ENCODE measurements at places on chromosomes 2 and 18.

GRCh38 chr2:24411488-24412151 is 51.3 kb upstream of the ITSN2 start:
- no peak for DNase-seq

DNA sequence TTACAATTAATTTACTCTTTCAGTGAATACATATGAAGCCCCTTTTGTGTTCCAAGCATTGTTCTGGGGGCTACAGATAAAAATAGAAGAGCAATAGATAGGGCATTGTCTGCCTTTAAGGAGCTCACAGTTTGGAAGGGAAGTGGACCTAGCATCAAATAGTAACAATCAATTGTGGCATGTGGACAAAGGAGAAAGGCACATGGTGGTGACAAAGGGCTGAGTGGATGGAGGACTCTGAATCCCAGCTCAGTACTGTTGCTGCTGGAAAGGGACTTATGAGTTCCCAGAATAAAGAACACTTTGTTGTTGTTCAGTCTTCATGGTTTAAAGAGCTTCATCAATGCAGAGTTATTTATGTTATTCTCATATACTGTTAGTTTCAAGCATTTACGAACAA is 217.7 kb downstream of the HRH4 start:
- DNase-seq, result no peak

GRCh38 chr18:22169011-22169888 is at the start of gene GATA6:
Gene GATA6 (plus strand): TSS chr18:22169589. CDS start chr18:22171145, 1,556 bp downstream.
- DNase-seq, result peak; percentile 64

DNA sequence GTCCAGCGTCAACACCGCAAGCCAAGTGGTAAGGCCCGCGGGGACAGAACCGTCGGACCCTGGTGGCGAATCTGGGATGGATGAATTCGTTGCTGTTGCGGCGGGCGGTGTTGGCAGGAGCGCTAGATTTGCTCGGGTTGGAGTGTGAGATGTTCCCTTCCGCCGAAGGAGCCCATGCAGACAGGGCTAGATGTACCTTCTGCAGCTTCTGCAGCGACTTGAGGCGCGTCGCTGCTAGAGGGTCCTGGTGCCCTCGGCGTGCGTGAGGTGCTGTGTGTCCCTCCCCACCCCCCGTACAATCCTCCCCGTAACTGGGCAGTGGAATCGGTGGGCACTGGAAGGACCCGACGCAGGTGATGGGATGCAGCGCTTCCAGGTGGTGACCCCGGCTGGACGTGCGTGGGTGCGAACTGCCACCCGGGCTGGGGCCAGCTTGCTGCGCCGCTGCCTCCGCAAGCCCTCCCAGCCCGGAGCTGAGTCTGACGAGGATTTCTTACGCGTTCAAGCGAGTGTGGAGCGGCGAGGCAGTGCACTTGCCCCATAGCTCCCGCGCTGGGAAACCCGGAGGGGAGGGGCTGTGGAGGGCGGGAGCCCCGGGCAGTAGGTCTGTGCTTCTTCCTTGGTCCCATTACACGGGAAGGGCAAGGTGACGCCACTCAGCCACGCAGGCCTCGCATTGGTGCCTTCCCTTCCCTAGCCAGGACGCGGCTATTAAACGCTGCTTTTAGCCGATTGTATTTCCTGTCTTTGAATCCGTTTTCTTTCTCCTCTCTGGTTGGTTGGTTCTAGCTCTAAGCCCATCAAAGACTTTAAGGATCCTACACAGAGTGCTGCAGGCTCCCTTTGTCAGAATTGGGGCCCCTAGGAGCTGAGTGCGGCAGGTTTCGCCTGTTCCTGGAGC is 34.2 kb downstream of the CHRNA1 start:
- DNase-seq, result peak; percentile 80

- no peak for DNase-seq
Measured at GRCh38 chr18:3972291-3972930, 482.7 kb downstream of the DLGAP1 start.

DNA sequence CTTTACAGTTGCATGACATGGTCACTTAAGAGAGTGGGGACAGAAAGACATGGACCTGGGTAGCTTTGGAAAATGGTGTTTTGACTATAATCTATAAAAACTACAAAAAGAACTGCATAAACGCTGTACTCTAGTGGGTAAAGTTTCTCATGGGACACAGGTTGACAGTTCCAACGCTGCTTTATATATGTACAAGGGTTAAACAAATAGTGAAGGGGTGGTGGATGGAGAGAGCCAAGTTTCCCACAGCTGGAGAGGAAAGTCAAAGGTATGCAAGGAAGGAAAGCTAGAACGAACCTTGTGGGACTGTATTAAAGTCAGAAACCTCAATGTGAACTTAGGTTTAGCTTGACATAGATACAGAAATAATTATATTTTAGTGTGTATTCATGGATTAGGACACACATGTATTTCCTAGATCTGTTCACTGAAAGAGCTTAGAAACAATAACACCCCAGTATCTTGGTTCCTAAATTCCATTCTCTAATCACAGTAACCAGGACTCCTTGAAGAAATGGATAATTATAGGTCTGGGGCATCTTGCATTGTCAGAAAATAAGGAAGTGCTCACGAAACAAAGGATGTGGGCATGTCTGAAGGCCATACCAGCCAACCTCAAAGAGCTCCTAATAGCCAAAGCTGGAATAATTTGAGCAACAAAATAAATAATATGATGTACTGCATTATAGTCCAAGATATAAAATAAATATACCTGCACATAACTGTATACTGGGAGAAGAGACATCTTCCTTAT is 28.8 kb downstream of the TANC1 start:
- DNase-seq, result no peak

DNA sequence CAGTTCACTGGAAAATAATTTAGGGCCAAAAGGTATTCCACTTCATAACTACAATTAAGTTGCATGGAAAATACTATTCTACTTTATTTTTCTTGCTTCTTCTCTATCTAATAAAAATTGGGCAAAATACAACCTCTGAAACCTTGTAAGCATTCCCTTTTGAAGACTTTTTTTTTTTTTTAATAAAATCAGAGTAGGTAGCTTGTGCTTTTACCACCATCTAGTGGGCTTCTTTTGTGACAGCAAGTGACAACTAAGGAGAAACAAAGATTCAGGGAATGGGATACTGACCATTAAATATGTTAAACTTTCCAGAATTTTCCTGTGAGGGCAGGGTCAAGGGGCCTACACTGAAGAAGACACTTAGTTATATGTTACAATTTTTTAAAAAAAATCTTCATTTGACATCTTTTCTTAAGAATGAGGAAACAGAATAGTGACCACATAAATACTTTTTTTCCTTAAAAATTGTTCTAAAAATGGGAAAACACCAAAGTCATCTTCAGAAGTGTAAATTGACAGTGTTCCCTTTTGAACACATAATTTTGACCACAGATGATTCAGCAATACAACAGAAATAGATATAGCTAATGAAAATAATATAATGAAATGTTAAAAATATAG is 1183.2 kb upstream of the ACVR2A start:
- no peak for DNase-seq

DNA sequence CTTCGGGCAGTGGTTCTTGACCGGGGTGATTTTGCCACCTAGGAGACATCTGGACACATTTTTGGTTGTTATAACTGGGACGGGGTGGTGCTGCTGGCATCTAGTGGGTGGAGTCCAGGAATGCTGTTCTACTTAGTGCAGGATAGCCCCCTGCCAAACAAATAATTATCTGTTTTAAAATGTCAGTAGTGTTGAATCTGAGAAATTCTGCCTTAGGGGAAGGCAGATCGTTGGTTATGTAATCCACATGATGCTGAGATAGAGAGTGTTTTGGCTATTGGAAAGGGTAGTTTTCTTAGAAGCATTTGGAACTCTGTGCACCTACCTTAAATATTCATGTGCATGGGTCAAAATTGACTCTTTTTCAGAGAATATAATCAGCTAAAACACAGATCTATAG is 199.0 kb downstream of the TPGS2 start:
- no peak for DNase-seq

DNA sequence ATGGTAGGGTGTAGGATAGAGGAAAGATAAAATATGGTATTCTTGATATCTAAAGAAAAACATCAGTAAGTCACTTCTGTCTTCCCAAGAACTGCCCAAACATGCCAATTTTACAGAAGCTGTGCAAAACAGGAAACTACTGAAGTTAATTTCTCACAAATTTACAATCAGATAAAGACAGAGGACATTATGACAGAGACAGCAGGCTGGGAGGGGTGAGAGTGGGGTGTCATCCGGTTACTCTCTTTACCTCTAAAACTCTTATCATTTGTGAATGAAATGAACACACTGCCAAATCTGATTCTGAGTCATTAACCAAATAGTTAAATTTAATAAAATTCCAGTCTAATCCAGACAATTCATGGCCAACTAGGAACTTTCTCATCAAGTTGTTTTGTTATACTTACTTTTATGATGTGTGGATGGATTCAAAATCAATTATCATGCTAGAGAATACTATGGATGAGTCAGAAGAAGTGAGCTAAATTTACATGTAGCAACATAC is 323.2 kb upstream of the MEX3C start:
- no peak for DNase-seq

GRCh38 chr2:42567806-42568400 is 529 bp upstream of the MTA3 start:
- peak; percentile 67 for DNase-seq

- no peak for DNase-seq
Measured at GRCh38 chr18:6495536-6495935, 80.8 kb upstream of the L3MBTL4 start.

DNA sequence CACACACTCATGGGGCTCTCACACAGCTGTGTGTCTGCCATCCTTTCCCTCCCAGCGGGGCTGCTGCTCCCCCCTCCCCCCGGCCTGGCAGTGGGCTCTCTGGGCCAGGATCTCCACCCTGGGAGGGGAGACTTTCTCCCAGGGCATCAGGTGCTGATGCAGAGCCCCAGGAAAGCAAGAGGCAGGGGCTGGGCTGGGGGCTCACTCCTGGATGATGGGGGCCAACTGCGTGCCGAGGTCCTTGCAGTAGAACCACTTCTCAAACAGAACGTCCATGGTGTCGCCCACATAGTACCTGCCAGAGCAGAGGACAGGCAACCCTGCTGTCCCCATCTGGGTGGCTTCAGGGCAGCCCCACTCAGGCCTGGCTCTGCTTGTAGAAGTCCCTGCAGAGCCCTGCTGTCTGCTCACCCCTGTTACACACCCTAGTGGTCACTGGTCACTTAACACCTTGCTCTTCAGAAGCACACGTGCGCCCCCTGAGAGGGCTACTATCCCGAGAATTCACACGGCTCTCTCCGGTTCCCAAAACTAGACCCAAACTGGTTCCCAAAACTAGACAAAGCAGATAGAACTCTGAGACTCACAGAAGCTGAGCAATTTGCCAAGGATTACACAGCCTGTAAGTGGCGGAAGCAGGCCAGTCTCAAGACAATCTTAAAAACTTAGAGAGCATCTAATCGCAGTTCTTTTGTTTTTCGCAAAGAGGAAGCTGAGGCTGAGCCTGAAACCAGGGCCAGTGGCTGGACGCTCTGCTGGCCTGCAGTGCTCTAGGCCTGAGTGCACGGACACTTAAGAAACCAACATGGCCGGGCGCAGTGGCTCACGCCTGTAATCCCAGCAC is 6.6 kb upstream of the OXER1 start:
- DNase-seq, result no peak

- DNase-seq, result no peak
Measured at GRCh38 chr2:128635361-128635900, 316.8 kb upstream of the HS6ST1 start.

GRCh38 chr18:40546875-40547274 is 1408.2 kb upstream of the PIK3C3 start:
- no peak for DNase-seq

GRCh38 chr18:73110307-73110706 is 242.5 kb upstream of the NETO1 start:
- no peak for DNase-seq

DNA sequence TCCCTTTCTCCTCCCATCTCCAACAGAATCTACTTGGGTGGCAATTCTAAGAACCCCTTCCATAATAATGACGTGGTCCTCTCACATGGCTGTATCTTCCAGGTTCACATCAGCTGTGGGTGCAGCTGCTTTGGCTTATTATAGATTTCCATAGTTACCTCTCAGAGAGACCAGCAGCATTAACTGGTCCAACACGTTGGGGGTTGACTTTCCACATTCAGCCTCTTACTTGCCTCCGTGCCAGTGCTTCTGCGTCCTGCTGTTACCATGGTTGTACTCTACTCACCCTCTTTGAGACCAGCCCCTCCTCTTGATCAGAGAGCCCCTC is 570.7 kb downstream of the PLCL1 start:
- no peak for DNase-seq

GRCh38 chr2:187541086-187542085 is 12.8 kb downstream of the TFPI start:
- no peak for DNase-seq

DNA sequence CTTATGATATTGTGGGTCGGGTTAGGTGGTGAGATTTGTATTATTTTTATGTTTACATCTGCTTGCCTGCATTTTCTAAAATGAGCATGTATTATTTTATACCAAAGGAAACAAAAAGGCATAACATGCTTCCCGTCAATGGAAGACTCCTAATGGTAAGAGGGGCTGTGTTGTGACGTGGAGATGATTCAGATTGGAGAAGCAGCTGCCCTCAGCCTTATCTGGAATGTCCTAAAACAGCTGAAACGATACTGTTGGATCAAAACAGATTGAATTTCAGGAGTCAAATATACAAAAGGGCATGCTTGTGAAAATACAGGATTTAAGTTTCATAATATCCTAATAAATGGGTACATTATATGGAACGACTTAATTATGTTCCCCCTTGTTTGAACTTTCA is 19.0 kb downstream of the DGKD start:
- no peak for DNase-seq

DNA sequence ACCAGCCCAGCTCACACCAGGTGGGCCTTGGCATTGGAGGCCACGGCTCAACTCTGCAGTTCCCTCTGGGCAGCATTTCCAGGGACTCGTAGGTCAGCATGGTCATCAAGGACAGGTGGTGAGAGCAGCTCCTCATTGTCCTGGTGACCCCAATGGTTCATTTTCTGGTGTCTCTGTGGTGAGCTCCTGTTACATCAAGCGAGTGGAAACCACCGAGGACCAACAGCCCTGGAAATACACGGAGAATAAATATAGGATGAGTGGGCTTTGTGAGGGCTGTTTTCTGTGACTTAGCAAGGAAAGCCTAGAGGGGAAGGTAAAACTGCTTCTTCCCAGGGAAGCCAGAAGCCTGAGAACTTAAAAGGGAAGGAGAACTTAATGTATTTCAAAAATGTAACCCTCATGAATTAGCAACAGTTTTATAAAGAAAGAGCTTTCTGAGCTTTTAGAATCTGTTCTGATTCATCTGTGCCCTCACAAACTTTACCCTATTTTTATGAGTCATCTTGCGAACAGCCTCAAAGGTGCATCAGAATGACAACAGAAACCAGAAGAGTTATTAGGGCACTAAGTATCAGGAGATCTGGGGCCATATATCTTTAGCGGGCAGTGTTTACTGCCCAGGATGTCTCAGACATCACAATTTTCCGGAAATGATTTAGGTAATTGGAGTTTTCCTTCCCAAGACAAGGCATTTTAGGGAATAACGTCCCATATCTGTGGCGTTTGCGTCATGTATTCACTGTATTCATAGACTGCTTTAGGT is 18.7 kb downstream of the C2orf92 start:
- DNase-seq, result no peak

GRCh38 chr2:38092196-38092902 is 16.4 kb upstream of the CYP1B1 start:
- no peak for DNase-seq

Measured in activated CD4-positive, alpha-beta T cell treated with anti-CD3 and anti-CD28 coated beads, Interleukin-2, amount 10 ng/mL, durations not matched to agents 24 days and 14 days (primary cell).